Upper lobe of left lung (tissue), 6 donors: ENCODE measurements at places on chromosomes 11 and 22.

GRCh38 chr11:122160841-122161590 is 45.0 kb upstream of the BLID start:
- no peak overlapping the region for H3K27ac ChIP-seq
- no peak overlapping the region for H3K4me3 ChIP-seq
- no peaks in the 10 kb centered on the region for H3K36me3 ChIP-seq
- no peak for DNase-seq
- H3K27me3 ChIP-seq: no peaks in the 10 kb centered on the region

- no peak overlapping the region for H3K27ac ChIP-seq
- DNase-seq: no peak
- peaks cover 39% of the 10 kb centered on the region for H3K36me3 ChIP-seq
- peaks cover 17% of the 10 kb centered on the region for H3K4me1 ChIP-seq
- H3K4me3 ChIP-seq: no peak overlapping the region
Measured at GRCh38 chr11:118522571-118523072, 4.7 kb upstream of the TTC36 start.

DNA sequence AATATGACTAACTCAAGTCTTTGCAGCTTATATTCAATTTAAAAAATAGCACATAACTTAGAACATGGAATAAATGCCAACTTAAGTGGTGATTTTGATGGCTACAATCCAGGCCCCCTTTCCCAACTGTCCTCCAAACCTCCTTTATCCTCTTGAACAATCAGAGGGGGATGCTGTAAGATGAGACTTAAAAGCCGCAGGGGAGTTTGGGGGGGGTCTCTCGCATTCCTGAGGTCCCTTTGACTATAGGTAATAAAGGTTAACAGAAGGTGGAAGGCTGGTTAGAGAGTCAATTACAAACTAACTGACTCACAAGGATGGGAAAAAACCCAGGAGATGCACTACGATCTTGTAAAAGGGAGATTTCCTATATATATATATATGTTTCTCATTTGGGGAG is 101.8 kb downstream of the KIRREL3 start:
- no peak for DNase-seq
- H3K27ac ChIP-seq: no peak overlapping the region
- H3K27me3 ChIP-seq: no peaks in the 10 kb centered on the region
- H3K4me3 ChIP-seq: no peak overlapping the region

GRCh38 chr11:15653191-15653710 is 538.5 kb downstream of the INSC start:
- peaks cover 9% of the 10 kb centered on the region for H3K4me1 ChIP-seq
- no peak overlapping the region for H3K27ac ChIP-seq
- no peaks in the 10 kb centered on the region for H3K36me3 ChIP-seq
- H3K27me3 ChIP-seq: no peaks in the 10 kb centered on the region
- no peak for DNase-seq
- no peak overlapping the region for H3K4me3 ChIP-seq

GRCh38 chr22:17836992-17837742 is 62.9 kb upstream of the BID start:
- no peaks in the 10 kb centered on the region for H3K27me3 ChIP-seq
- H3K4me3 ChIP-seq: no peak overlapping the region
- H3K36me3 ChIP-seq: no peaks in the 10 kb centered on the region
- no peak overlapping the region for H3K27ac ChIP-seq
- no peak for DNase-seq

DNA sequence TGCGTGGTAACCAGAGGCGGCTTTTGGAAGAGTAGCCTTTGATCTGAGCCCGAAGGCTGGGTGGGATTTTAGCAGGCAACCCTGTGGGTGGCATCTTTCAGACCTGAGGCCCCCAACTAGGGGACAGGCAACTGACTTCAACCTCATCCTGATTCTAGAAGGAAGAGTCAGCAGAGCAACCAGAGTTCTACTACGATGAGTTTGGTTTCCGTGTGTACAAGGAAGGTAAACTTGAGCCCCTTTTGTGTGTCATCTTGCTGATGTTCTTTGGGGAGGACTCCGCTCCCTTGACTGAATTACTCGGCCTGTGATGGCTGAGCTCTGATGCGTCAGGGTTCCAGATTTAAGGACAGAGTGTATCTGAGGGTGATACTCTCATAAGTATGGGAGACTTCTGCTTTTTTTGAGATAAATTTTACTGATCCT is 31.6 kb downstream of the SGSM3 start:
- no peak for DNase-seq
- peaks cover 12% of the 10 kb centered on the region for H3K36me3 ChIP-seq
- H3K4me1 ChIP-seq: peaks cover 14% of the 10 kb centered on the region
- H3K4me3 ChIP-seq: no peak overlapping the region

GRCh38 chr11:58193391-58193790 is 4.5 kb downstream of the OR9Q2 start:
- no peak overlapping the region for H3K27ac ChIP-seq
- no peaks in the 10 kb centered on the region for H3K27me3 ChIP-seq
- no peak overlapping the region for H3K4me3 ChIP-seq
- no peak for DNase-seq
- H3K36me3 ChIP-seq: no peaks in the 10 kb centered on the region
- no peaks in the 10 kb centered on the region for H3K4me1 ChIP-seq

DNA sequence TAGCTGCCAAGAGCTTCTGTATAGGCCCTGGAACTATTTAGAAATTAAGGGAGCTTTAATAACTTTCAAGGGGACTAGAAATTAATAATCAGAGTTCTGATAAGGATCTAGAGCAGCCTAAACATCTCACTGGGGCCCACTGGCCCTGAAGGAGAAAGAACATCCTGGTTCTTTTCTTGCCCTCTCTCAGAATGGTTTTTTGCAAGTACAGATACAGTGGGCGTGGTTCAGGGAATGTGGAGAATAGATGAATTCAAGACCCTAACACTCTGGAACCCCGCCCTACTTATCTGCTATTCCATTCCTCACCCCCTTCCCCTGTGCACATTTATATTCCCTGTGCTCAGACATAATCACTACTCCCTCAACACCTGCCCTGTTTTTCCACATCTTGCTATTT is 90.2 kb downstream of the PARVA start:
- no peaks in the 10 kb centered on the region for H3K36me3 ChIP-seq
- H3K4me3 ChIP-seq: no peak overlapping the region
- no peaks in the 10 kb centered on the region for H3K27me3 ChIP-seq

GRCh38 chr11:100484948-100485347 is 202.1 kb upstream of the ARHGAP42 start:
- H3K36me3 ChIP-seq: no peaks in the 10 kb centered on the region
- no peaks in the 10 kb centered on the region for H3K27me3 ChIP-seq
- no peak for DNase-seq

GRCh38 chr11:1511937-1512496 is 25.4 kb upstream of the MOB2 start:
- no peak overlapping the region for H3K4me3 ChIP-seq
- H3K27ac ChIP-seq: no peak overlapping the region
- DNase-seq: no peak
- H3K4me1 ChIP-seq: peaks cover 61% of the 10 kb centered on the region
- H3K36me3 ChIP-seq: no peaks in the 10 kb centered on the region
- H3K27me3 ChIP-seq: no peaks in the 10 kb centered on the region

GRCh38 chr11:1780700-1781592 is 17.2 kb upstream of the CTSD start:
- H3K27me3 ChIP-seq: no peaks in the 10 kb centered on the region
- peak; percentile 84 for DNase-seq
- H3K4me1 ChIP-seq: no peaks in the 10 kb centered on the region

DNA sequence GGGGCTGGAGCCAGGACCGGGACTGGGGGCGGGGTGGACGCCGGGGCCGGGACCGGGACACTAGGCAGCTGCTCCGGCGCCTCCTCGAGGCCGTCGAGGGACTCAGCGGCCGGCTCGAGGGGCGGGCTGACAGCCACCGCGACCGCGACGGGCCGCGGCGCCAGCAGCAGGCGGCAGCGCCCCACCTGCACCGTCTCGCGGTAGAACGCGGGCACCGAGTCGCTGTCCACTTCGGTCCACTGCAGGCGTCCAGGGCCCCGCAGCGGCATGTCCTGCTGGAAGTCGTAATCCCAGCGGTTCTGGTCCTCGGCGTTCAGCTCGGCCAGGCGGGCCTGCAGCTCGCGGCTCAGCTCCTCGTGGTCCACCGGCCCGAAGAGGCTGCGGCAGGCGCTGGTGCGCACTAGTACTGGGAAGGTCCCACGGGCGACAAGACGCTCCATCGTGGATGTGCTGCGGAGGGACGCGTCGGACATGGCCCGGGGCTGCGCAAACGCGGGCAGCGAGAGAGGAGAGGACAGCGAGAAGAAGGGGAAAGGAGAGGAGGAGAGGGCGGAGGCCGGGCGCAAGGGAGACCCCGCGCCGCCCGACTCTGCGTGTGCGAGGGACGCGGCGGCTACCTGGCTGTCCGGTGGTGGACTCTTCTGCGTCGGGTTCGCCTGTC is 428 bp downstream of the CDKN1C start:
- peaks cover 3% of the 10 kb centered on the region for H3K27me3 ChIP-seq
- no peaks in the 10 kb centered on the region for H3K36me3 ChIP-seq
- peak overlapping the region; percentile 90 for H3K4me3 ChIP-seq
- peaks cover 26% of the 10 kb centered on the region for H3K4me1 ChIP-seq
- peak overlapping the region; percentile 90 for H3K27ac ChIP-seq

GRCh38 chr11:74232311-74232950 is 61.3 kb downstream of the PPME1 start:
- H3K4me3 ChIP-seq: no peak overlapping the region
- no peaks in the 10 kb centered on the region for H3K4me1 ChIP-seq
- H3K36me3 ChIP-seq: peaks cover 8% of the 10 kb centered on the region
- H3K27me3 ChIP-seq: no peaks in the 10 kb centered on the region
- H3K27ac ChIP-seq: no peak overlapping the region
- DNase-seq: no peak

DNA sequence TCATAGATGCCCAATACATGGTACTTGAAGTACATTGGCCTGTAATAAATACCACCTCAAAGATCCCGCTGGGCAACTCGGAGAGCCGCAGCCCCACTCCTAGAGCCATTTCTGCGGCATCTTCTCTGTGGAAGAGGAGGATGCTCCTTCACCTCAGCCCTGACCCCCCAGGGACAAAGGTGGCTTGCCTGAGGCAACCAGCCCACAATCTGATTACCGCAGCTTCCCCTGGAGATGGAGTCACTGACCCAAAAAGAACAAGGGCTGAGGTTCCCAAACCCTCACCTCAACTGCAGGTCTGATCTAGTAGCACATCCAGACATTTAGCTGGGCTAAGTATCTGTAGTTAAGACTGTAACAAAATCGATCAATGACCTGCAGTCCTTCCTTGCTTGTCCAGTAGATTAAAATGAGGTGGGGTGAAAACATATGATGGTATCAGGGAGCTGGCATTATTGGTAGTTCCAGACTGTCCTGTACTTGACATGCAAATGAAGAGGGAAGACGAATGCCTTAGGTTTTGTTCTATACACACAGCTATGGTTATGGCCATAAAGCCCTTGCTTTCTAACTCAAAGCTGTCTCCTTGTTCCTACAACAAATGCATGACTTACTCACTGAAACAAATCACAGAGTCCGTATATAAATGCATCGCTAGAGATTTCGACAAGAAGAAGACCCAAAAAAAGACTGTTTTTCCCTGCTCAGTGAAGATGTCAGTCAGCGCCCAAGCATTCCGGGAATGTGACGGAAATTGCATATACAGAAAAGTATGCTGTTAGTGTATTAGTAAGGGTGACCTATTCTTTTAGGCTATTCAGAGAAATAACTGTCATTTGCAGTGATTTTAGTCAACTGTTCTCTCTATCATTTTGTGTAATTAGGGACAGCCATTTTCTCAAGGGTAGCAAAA is 33.7 kb downstream of the C11orf71 start:
- no peaks in the 10 kb centered on the region for H3K4me1 ChIP-seq
- no peak overlapping the region for H3K27ac ChIP-seq
- DNase-seq: no peak
- no peak overlapping the region for H3K4me3 ChIP-seq
